ENCODE measurements at places on chromosomes 4 and X.

- DNase-seq: no peak
Measured at GRCh38 chr4:55348466-55348865, 2.4 kb downstream of the SRD5A3 start.

- no peak for DNase-seq
Measured at GRCh38 chrX:26334232-26334631, 118.3 kb downstream of the MAGEB5 start.

GRCh38 chr4:42088386-42088785, 64.1 kb downstream of the BEND4 start:
- no peak for DNase-seq

GRCh38 chrX:28981952-28982351, 394.7 kb downstream of the IL1RAPL1 start:
- no peak for DNase-seq
